ENCODE measurements at places on chromosomes 12 and 14.
A peak's percentile ranks its signal among the peaks of the same experiment; 100 is the strongest.

GRCh38 chr14:79334272-79334671, 877.0 kb downstream of the DIO2 start:
- DNase-seq = no peak

GRCh38 chr12:123816896-123817537, 54.9 kb downstream of the DNAH10 start:
- no peak for DNase-seq

DNA sequence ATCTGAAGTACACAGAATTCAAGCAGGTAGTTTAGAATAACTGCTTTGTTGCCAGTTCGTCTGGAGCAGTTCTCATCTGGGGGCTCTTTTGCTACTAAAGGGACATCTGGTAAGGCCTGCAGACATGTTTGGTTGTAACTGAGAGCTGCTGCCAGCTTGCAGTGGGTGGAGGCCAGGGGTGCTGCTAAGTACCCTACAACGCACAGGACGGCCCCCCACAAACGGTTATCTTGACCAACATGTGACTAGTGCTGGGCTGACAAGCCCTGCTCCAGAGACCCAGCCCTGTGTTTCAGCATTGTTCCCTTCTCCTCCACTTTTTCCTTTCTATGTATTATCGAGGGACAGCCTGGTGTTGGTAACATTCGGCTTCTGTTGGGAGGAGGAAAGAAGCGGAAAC, 40.8 kb downstream of the FBXO21 start:
- DNase-seq = no peak

- DNase-seq = no peak
Observed at GRCh38 chr14:68460541-68460940, 332.3 kb downstream of the ZFP36L1 start.

DNA sequence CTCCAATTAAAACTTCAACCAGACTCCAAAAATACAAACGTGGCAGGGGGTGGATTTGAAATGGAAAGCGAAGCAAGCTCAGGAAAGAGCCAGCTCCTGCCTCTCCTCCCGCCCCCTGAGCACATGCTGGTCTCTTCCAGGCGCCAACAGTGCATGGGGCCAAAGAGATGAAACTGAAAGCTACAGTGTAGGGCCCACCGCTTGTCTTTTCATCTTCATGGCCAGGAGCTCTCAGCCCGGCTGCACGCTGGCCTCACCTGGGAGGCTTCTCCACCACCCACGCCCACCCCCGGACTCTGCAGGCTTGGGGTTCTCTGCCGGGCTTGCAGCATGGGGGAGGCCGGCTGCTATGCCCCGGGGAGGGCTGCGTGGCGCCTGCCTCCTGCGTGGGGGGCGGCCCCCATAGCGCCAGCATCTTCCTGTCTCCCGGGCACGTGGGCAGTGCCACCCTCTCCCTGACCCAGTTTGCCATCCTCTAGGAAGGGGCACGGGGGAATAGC, 2.0 kb downstream of the RIMBP2 start:
- no peak for DNase-seq

GRCh38 chr12:120703311-120703942, 6.8 kb upstream of the UNC119B start:
- no peak for DNase-seq

- no peak for DNase-seq
Observed at GRCh38 chr14:46197856-46198255, 453.7 kb downstream of the RPL10L start.

DNA sequence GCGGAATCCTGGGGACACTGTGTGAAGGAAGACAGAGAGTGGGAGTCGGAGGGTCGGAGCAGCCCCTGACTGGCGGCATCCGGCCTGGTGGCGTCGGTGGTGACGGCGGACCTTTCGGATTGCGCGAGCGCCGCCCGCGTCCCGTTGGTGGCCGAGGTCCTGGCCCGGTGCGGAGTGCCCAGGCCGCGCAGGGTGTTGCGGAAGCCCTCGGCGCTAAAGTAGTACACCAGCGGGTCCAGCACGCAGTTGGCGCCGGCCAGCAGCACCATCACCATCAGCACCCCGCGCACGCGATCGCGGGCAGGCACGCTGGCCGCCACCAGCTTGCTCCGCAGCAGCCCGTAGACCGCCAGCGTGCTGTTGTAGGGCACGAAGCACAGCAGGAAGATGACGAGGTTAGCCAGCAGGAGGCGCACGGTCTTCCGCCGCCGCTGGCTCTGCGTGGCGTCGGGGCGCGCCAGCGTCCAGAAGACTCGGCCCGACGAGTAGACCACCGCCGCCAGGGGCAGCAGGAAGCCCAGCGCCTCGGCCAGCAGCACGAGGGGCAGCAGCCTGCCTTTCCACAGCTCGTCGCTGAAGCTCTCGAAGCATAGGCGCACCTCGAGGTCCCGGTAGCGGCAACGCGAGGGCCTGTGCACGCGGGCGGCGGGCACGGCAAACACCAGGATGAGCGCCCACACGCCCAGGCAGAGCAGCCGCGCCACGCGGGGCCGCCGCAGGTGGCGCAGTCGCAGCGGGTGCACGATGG, 13.1 kb upstream of the CHD4 start:
- DNase-seq = no peak

DNA sequence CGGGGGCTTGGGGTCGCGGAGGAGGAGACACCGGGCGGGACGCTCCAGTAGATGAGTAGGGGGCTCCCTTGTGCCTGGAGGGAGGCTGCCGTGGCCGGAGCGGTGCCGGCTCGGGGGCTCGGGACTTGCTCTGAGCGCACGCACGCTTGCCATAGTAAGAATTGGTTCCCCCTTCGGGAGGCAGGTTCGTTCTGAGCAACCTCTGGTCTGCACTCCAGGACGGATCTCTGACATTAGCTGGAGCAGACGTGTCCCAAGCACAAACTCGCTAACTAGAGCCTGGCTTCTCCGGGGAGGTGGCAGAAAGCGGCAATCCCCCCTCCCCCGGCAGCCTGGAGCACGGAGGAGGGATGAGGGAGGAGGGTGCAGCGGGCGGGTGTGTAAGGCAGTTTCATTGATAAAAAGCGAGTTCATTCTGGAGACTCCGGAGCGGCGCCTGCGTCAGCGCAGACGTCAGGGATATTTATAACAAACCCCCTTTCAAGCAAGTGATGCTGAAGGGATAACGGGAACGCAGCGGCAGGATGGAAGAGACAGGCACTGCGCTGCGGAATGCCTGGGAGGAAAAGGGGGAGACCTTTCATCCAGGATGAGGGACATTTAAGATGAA, 630 bp downstream of the FOS start:
- peak; percentile 48 for DNase-seq

- no peak for DNase-seq
Observed at GRCh38 chr12:69354172-69354555, 5.4 kb upstream of the YEATS4 start.

GRCh38 chr12:14066021-14066420, 84.6 kb upstream of the GRIN2B start:
- DNase-seq = no peak

DNA sequence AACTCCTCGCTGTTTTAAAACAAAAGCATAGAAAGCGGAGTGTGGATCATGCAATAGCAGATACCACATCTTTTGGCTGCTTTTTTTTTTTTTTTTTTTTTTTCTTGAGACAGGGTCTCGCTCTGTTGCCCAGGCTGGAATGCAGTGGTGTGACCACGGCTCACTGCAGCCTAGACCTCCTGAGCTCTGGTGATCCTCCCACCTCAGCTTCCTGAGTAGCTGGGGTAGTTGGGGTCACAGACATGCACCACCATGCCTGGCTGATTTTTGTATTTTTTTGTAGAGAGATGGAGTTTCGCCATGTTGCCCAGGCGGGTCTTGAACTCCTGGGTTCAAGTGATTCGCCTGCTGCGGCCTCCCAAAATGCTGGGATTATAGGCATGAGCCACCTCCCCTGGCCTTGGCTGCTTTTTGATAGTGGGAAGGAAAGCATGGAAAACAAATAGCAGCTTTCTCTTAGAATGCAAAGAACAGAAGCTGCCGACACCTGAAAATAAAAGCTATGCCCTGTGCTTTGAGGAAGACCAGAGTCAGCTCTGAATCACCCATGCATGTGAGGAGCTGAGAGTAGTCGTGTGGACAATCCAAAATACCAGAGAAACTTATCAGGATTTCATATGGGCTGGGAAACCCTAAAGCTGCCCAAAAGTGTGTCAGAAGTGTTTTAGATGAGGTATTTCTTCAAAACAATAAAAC, 3.6 kb upstream of the ELK3 start:
- no peak for DNase-seq

- DNase-seq = no peak
Observed at GRCh38 chr14:37027188-37027824, 145.1 kb downstream of the SLC25A21 start.

DNA sequence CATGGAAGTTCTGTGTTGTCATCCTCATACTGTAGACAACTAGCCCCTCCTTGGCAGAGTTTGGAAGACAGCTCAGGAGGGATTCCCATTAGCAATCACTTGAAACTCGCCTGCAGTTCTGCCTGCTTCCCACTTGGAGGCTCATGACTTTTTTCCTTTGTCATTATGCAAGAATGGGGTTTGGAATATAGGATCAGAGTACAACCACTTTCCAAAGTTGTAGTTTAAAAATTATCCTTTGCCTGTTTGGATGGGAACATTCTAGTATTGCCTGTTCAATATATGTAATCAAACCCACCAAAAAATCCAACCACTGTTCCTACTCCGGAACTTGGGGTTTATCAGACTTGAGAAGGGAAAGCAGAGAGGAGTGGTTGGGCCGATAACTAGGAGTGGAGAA, 2.1 kb upstream of the GPD1 start:
- DNase-seq = no peak

- no peak for DNase-seq
Observed at GRCh38 chr12:102452605-102453004, 27.8 kb downstream of the IGF1 start.

DNA sequence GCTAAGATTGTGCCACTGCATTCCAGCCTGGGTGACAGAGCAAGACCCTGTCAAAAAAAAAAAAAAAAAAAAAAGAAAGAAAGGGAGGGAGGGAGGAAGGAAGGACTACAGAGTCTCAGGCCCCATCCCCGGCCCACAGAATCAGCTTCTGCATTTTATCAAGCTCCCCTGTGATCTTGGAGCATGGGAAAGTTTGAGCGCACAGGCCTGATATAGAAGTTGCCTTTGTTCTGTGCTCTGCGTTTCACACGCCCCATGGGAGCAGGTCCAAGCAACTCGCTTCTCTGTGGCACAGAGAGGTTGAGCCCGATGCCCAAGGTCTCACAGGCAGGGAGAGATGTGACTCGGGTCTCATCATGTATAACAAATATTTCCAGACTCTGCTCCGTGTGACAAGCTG, 101.8 kb downstream of the PHETA1 start:
- DNase-seq = no peak

- DNase-seq = no peak
Observed at GRCh38 chr14:99612738-99613330, 8.8 kb upstream of the CCDC85C start.

DNA sequence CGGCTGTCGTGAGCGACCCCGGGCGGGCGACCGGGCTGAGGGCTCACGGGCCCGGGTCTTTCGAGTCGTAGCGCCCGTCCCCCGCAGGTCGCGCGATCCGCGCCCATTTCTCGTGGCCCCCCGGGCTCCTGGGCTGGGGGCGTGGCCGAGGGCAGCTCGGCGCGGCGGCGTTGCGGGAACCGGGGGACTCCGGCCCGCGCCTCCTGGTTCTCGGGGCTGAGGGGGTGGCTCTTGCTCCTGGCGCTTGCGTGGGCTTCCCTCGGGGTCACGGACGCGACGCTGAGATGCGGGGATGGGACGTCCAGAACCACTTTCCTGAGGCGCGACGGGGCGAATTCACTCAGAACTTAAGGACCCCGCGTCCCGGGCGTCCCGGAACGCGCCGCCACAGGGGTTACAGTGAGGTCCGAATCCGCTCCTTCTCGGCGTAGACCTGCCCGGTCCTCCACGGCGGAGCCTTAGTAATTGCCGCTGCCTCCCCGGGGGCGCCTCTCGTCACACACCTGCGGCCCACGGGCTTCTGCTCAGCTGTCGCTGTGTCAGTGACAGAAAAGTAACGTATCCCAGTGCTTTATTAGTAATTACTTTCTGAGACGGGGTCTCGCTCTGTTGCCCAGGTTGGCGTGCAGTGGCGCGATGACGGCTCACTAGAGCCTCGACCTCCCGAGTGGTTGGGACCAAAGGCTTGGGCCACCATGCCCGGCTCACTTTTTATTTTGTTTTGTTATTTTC, 606 bp downstream of the EP400 start:
- peak; percentile 28 for DNase-seq

- no peak for DNase-seq
Observed at GRCh38 chr12:93722179-93722578, 45.0 kb downstream of the CRADD start.

GRCh38 chr12:128819293-128820144, 4.2 kb downstream of the SLC15A4 start:
- DNase-seq = no peak

DNA sequence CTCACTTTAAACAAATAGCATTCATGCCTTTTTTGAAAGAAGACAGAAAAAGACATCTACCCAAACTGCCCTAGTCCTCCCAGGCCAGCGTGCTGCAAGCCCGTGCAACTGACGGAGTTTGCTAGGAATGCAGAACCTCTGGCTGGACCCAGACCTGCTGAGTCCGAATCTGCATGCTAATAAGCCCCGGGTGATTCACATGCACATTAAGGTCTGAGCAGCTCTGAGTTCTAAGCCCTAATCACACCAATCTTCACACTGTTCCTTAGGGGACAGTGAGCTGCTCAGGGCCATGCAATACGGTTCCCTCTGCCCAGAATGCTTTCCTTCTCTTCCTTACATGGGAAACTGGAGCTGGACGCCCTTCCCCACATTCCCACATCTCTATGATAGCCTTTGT, 25.2 kb downstream of the HAL start:
- no peak for DNase-seq

DNA sequence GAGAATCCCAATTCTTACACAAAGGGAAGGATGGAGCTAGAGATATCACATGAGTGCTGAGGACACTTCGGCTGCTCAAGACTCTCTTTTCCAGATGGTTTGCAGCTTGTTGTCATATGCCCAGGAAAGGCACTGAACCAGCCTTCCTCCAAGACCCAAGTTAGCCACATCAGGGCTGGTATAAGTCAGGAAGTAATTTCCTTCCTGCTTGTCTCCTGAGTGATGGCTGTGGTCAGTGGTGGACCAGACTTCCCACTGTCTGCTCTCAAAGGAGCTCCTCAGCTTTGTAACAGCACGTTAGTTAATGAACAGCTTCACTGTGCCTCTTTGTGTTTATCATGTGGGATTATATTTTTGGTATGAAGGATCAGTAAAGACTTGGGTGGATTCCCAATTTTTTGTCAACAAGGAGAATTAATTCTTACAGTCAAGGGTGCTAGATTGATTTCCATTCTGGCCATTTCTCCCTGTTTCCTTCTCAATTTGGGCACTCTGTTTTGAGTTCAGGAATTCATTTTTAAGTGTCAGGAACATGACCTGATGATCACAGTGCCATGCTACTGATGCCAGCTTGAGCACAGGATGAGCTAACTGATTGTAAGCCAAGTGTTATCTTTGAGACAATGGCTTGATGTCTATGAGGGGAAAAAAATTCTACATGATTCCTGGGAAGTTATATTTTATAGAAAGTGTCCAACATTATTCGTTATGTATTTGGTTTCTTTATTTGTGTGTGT, 145.8 kb downstream of the GCH1 start:
- no peak for DNase-seq

- DNase-seq = no peak
Observed at GRCh38 chr12:47747596-47748506, 10.8 kb downstream of the RAPGEF3 start.

GRCh38 chr12:116244001-116244400, 33.5 kb downstream of the MED13L start:
- no peak for DNase-seq

GRCh38 chr14:100775831-100776591, 49.3 kb downstream of the DLK1 start:
- DNase-seq = no peak

All from effector CD4-positive, alpha-beta T cell (primary cell).